ENCODE measurements at places on chromosomes 6 and 20. TPM values are rescaled to one million over a fixed set of nuclear protein-coding genes. Genes with fewer than 3 reads are reported as not detected.

PLN gene
- 294 TPM for total RNA-seq

NKX2-2 gene
- total RNA-seq: not detected

SYCP2 gene
- 0.52 TPM for total RNA-seq

GJA10 gene
- total RNA-seq: not detected

HUS1B gene
- total RNA-seq: not detected

BTBD3 gene
- 34.5 TPM for total RNA-seq

SCAND1 gene
- total RNA-seq: 138 TPM

SNAP91 gene
- total RNA-seq: 5.2 TPM

GRCh38 chr20:10940941-10941340 is 267.1 kb upstream of the JAG1 start:
- DNase-seq: no peak
- H3K4me3 ChIP-seq: no peak overlapping the region
- H3K27ac ChIP-seq: no peak overlapping the region
- peaks cover 4% of the 10 kb centered on the region for H3K4me1 ChIP-seq
- H3K27me3 ChIP-seq: no peaks in the 10 kb centered on the region

GRCh38 chr20:58996226-58996611 is 10.8 kb downstream of the CTSZ start:
- H3K4me3 ChIP-seq: no peak overlapping the region
- no peaks in the 10 kb centered on the region for H3K4me1 ChIP-seq
- no peak overlapping the region for H3K27ac ChIP-seq

GRCh38 chr6:8110725-8111124 is 8.4 kb upstream of the EEF1E1 start:
- H3K4me3 ChIP-seq: no peak overlapping the region
- no peak overlapping the region for H3K27ac ChIP-seq
- peak; percentile 37 for DNase-seq
- no peaks in the 10 kb centered on the region for H3K36me3 ChIP-seq
- H3K4me1 ChIP-seq: no peaks in the 10 kb centered on the region
- H3K27me3 ChIP-seq: no peaks in the 10 kb centered on the region

- H3K4me1 ChIP-seq: no peaks in the 10 kb centered on the region
- H3K4me3 ChIP-seq: no peak overlapping the region
- DNase-seq: no peak
- no peak overlapping the region for H3K27ac ChIP-seq
These were observed 61.1 kb upstream of the SCAF8 start for GRCh38 chr6:154672086-154672485.

DNA sequence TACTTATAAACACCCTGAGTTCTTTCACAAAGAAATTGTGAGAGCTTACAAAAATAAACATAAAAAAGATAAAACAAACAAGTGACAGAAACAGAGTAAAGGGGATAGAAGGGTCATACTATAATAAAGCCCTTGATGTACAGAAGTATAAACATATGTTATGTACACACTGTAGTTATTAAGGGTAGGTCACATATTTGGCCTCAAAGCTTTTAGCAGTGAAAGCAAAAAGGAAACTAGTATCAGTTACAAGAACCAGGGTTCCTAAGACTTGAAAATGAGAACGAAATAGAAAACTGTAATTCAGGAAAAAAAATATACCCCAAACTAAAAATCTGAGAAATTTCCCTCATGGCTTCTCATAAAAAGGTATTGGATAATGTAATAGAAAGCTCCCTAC is 380.6 kb downstream of the HDGFL1 start:
- no peaks in the 10 kb centered on the region for H3K36me3 ChIP-seq
- H3K27ac ChIP-seq: no peak overlapping the region
- no peaks in the 10 kb centered on the region for H3K27me3 ChIP-seq
- DNase-seq: no peak
- H3K4me3 ChIP-seq: no peak overlapping the region
- H3K4me1 ChIP-seq: peaks cover 19% of the 10 kb centered on the region

DNA sequence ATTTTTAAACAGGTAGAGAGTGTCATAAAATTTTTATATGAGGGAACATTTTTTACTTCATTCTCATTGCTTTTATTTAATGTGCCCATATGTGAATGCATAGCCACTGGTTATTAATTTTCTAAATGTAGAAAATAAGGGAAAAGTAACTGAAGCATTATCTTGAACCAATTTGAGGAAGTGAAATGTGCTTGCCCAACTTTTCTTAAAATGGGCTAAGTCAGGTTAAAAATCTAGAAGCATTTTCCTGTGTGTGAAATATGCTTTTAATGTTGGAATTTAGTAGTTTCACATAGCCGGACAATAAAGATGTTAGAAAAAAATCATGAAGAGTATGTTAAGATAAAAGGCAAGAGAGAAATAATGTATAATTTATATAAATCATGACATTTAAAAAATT is 3.8 kb downstream of the SEC23B start:
- H3K36me3 ChIP-seq: peaks cover 66% of the 10 kb centered on the region
- no peak overlapping the region for H3K4me3 ChIP-seq
- H3K27ac ChIP-seq: no peak overlapping the region
- no peaks in the 10 kb centered on the region for H3K27me3 ChIP-seq

DNA sequence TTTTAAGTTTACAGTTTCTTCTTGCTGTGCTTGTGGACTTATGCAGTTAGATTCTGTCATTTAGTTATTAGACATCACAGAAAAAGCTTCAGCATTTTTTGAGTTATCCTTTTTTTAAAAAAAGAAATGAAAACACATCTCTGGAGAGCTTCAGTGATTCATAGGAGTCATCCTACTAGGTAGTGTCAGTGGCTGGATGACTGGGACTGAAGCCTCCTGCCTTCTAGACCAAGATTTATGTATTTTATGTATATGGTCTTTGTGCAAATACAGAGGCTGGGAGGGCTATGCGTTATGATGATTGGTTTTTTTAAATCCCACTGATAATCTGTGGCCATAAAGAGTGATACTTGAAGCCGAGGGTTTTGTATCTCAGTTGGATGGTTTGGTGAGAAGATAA is 125.9 kb upstream of the JAG1 start:
- no peaks in the 10 kb centered on the region for H3K36me3 ChIP-seq
- H3K27me3 ChIP-seq: no peaks in the 10 kb centered on the region
- no peak overlapping the region for H3K4me3 ChIP-seq
- DNase-seq: peak; percentile 21
- H3K4me1 ChIP-seq: no peaks in the 10 kb centered on the region
- no peak overlapping the region for H3K27ac ChIP-seq

- no peaks in the 10 kb centered on the region for H3K27me3 ChIP-seq
- H3K27ac ChIP-seq: no peak overlapping the region
- H3K4me1 ChIP-seq: no peaks in the 10 kb centered on the region
- H3K36me3 ChIP-seq: no peaks in the 10 kb centered on the region
These were observed 177.2 kb upstream of the TAB2 start for GRCh38 chr6:149140137-149140909.

GRCh38 chr20:53940907-53941545 is 129.4 kb downstream of the BCAS1 start:
- peaks cover 28% of the 10 kb centered on the region for H3K4me1 ChIP-seq
- peak overlapping the region; percentile 17 for H3K4me3 ChIP-seq
- H3K27ac ChIP-seq: peak overlapping the region; percentile 52
- no peaks in the 10 kb centered on the region for H3K27me3 ChIP-seq
- no peaks in the 10 kb centered on the region for H3K36me3 ChIP-seq

- H3K36me3 ChIP-seq: no peaks in the 10 kb centered on the region
- peaks cover 22% of the 10 kb centered on the region for H3K4me1 ChIP-seq
- H3K27me3 ChIP-seq: no peaks in the 10 kb centered on the region
- no peak for DNase-seq
- H3K4me3 ChIP-seq: no peak overlapping the region
These were observed 99.3 kb downstream of the LRRC1 start for GRCh38 chr6:53894091-53894490.
